Activated CD4-positive, alpha-beta T cell treated with anti-CD3 and anti-CD28 coated beads, Interleukin-2, Interleukin-4, amounts not matched to agents 100 ng/mL and 50 ng/mL, durations not matched to agents 16 hours and 8 hours (primary cell): ENCODE measurements at places on chromosomes 6 and 20.

GRCh38 chr20:17795501-17796071 lies 95.8 kb downstream of the BANF2 start:
- no peak for DNase-seq

- DNase-seq, result peak; percentile 88
Measured at GRCh38 chr6:30453508-30454116, 35.7 kb upstream of the HLA-E start.

- DNase-seq, result peak; percentile 38
Measured at GRCh38 chr20:12925210-12925755, 83.5 kb upstream of the SPTLC3 start.

- DNase-seq, result no peak
Measured at GRCh38 chr6:116633685-116634084, 17.4 kb downstream of the RSPH4A start.

DNA sequence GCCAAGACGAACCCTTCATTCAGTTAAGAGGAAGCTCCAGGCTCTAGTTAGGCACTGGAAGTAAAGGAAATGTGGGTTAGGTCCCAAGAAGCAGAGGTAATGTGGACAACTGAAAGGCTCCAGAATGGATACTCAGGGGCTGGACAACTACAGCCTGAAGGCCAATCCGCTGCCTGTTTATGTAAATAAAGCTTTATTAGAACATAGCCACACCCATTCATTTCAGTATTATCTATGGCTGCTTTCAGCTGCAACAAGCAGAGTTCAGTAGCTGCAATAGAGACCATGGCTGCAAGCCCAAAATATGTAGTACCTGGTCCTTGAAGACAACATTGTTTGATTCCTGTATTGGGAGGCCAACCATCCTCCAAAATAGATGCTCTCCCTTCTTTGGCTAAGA lies 100.8 kb upstream of the MRPS10 start:
- DNase-seq, result no peak

GRCh38 chr6:24991810-24992467 lies 56.2 kb upstream of the RIPOR2 start:
- DNase-seq, result peak; percentile 78

- DNase-seq, result no peak
Measured at GRCh38 chr6:57313711-57314471, 3.5 kb upstream of the PRIM2 start.

DNA sequence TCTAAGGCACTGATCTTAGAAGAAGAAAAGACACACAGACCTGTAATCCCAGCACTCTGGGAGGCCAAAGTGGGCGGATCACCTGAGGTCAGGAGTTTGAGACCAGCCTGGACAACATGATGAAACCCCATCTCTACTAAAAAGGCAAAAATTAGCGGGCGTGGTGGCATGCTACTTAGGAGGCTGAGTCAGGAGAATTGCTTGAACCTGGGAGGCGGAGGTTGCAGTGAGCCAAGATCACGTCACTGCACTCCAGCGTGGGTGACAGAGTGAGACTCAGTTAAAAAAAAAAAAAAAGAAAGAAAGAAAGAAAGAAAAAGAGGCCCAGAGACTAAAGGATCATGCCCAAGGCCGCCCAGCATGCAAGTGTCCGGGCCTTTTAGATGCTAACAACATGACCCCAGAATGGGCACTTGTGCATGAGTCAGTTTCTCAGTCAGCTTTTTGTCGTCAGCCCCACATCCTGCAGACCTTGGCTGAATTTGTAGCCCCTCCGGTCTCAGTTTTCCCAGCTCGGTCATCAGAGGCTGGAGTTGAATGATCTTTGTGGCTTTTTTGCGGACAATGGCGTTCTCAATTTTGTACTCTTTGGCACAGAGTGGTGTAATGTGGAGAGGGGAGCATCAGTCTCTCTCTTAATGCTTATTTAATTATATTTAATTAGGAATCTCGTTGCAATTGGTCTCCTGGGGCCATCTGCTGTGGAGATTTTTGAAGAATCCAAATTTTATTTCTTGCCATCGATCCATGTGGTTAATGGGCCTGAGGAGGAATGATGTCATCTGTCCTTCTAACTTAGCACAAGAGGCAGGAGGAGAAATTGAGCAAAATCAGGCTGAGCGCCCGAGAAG lies 30.6 kb upstream of the APCDD1L start:
- no peak for DNase-seq

GRCh38 chr6:15770347-15771143 lies 107.7 kb upstream of the DTNBP1 start:
- peak; percentile 75 for DNase-seq

GRCh38 chr6:77561768-77562314 lies 91.0 kb upstream of the MEI4 start:
- no peak for DNase-seq

DNA sequence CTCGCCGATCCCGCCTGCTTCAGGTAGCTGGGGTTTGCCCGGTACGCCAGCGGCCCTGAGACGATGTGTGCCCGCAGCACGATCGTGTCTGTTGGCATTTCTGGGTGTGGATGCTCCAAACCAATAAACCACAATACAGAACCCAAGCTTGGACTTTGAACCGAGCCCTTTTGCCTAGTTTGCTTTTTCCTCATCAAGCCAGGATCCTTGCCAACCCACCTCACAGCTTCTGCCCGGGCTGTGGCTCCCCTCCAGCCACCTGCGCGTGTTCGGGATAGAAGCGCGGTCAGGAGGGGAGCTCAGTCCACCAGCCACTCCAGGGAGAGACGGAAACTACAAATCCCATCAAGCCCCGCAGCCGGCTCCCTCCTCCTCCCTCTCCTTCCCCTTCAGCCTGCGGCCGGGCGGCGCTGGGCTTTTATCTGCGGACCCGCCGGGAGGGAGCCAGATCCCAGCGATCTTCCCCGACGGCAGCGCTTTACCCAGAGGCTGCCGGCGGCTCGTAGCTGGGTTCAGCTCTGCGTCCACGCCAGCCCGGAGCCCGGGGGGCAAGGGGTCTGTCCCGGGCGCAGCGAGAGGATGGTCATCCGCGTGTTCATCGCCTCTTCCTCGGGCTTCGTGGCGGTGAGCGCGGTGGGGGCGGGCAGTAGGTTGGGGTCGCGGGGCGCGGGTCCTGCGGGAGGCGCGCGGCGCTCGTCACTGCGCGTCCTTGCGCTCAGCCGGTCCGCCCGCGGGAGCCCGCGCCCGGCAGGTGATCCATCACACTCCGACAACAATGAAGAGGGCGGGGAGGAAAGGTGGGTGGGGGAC lies at the start of gene SH3BGRL2:
SH3BGRL2 (plus strand) TSS at position 447 of the 810 bp plus-strand sequence; CDS start at position 580, 133 bp downstream.
- peak; percentile 17 for DNase-seq

DNA sequence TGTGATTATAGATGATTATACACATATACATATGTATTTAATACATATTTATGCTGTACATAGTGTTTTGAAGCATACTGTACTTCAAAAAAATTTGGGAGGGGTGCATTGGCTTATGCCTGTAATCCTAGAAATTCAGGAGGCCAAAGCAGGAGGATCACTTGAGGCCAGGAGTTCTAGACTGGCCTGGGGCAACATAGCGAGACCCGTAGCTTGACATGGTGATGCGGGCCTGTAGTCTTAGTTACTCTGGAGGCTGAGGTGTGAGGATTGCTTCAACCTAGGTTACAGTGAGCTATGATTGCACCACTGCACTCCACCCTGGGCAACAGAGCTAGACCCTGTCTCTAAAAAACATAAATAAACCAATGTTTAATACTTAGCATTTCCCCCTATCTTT lies 1.6 kb upstream of the FAM110A start:
- no peak for DNase-seq

- peak; percentile 53 for DNase-seq
Measured at GRCh38 chr6:125789576-125790357, 993 bp upstream of the NCOA7 start.

- DNase-seq, result no peak
Measured at GRCh38 chr20:36744243-36744642, 1.6 kb downstream of the NDRG3 start.

DNA sequence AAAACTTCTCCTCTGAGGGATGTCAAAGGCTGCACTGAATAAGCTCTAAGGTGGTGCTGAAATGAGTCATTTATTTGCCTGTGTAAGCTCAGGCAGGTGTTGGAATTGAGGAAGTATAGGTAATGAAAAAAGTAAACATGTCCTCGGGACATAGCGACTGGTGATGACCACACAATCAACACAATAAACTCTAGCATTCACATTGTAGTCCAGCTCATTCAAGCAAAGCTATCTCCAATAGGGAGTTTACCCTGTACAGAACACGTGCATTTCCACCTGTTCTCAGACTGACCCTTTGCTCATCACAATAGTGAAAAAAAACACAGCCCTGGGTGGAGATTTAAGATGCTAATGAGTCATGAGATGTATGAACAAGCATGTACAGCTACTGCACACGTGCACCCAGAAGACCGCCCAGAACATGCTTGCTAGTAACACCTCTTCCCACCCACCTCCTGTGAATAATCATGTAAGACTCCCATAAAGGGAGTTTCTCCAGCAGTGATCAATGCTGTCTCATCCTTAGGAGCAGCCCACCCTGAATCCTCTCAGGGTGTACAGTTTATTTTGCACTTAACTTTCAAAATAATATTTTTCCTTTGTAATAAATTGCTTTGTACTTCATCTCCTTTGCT lies 33.0 kb upstream of the POU5F1 start:
- peak; percentile 74 for DNase-seq

- DNase-seq, result peak; percentile 89
Measured at GRCh38 chr6:87756858-87757257, 54.8 kb upstream of the AKIRIN2 start.

- DNase-seq, result no peak
Measured at GRCh38 chr6:17945111-17945510, 42.3 kb downstream of the KIF13A start.

DNA sequence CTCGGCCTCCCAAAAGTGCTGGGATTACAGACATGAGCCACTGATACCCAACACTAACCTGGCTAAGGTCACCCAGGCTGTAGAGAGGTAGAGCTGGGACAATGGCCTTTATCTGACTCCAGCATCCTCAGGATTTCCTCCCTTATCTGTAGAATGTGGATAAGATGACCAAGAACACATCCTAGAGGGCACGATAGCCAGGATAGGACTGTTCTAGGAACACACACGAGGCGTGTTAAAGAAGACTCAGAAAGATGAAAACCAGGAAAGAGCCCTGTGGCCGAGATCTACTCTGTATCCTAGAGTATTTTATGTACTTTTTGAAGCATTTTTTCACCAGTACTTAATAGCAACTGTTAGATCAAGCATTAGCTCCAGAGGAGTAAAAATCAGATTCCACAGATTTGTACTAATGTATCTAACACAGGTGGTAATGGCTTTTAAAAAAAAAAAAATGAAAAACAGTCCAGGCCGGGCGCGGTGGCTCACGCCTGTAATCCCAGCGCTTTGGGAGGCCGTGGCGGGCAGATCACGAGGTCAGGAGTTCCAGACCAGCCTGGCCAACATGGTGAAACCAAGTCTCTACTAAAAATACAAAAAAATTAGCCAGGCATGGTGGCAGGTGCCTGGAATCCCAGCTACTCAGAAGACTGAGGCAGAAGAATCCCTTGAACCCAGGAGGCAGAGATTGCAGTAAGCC lies 17.3 kb downstream of the PPP1R10 start:
- DNase-seq, result no peak

- DNase-seq, result no peak
Measured at GRCh38 chr20:8144282-8145245, 12.5 kb downstream of the PLCB1 start.

DNA sequence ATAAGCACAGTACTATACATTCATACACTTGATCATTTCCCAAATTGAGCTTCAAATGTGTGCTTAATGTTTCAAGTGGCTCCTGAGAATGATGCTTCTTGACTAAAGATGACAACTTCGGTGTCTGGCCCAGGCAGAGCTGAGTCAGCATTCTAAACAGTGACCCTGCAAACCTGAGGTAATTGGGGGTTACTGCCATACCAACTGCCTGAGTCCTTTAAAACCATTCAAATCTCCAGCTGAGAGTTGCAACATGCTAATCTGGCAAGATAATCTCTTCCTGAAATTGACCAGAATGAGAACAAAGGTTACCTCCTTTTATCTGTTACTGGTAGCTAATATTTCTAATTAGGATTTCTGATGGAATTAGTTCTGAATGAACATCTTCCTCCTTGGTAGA lies 8.2 kb downstream of the BACH2 start:
- no peak for DNase-seq

GRCh38 chr6:27863962-27864905 lies 48.0 kb downstream of the OR2B2 start:
- DNase-seq, result peak; percentile 42

DNA sequence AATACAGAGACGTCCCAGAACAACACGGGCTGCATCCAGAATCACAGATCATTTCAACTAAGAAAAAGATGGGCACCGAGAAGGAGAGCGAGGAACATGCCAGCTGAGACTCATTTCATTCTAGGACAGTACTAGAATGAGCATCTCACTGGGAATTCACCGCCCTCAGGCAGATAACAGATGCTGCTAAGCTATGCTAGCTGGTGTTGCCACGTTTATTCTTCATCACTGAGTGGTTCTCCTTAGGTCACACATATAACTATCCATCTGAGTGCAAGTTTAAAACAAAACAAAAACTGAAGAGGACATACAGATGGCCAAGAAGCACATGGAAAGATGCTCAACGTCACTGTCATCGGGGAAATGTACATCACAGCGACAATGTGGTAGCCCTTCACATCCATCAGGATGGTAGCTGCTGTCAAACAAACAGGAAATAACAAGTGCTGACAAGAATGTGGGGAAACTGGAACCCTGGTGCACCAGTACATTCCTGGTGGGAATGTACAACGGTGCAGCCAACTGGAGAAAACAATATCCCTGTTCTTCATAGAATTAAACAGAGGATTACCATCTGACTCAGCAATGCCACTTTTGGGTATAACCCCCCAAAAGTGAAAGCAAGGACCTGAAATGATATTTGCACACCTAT lies 97.6 kb downstream of the SLC22A23 start:
- no peak for DNase-seq

DNA sequence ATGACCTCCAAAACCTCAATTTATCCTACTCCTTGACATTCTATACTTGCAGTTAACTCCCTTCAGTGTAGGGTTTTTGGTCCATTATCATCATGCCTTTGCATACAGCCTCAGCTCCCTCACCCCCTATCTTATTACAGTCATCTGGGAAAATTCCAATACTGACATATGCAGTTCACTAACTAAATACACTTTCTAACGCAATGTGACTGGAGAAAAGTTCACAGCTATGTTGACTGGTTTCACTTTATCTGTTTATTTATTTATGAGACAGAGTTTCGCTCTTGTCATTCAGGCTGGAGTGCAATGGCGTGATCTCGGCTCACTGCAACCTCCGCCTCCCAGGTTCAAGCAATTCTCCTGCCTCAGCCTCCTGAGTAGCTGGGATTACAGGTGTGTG lies 64.9 kb downstream of the CRYBG1 start:
- no peak for DNase-seq
